ENCODE measurements at places on chromosomes 12 and 14. TPM values are rescaled to one million over a fixed set of nuclear protein-coding genes. Genes with fewer than 3 reads are reported as not detected.

KRT72 gene
- total RNA-seq, result not detected

C14orf93 gene
- total RNA-seq, result 4.9 TPM

RTL1 gene
- not detected for total RNA-seq

ZNF140 gene
- total RNA-seq, result 23.0 TPM

SYT1 gene
- 1.1 TPM for total RNA-seq

SLC24A4 gene
- total RNA-seq, result under 0.01 TPM

TTC9 gene
- total RNA-seq, result 0.13 TPM

POTEG gene
- total RNA-seq, result not detected

PROX2 gene
- not detected for total RNA-seq

VWF gene
- total RNA-seq, result 1,119 TPM

COX8C gene
- not detected for total RNA-seq

CCDC177 gene
- total RNA-seq, result not detected

TAS2R8 gene
- total RNA-seq, result not detected

KCNH3 gene
- 0.14 TPM for total RNA-seq

NUAK1 gene
- total RNA-seq, result 43.0 TPM

ETFRF1 gene
- 31.0 TPM for total RNA-seq

DDN gene
- 0.29 TPM for total RNA-seq

CLEC4A gene
- total RNA-seq, result 0.14 TPM

OVCH1 gene
- under 0.01 TPM for total RNA-seq

HIF1A gene
- 252 TPM for total RNA-seq

Data from thoracic aorta endothelial cell (primary cell).